ENCODE measurements at places on chromosomes 5 and 9. TPM values are rescaled to one million over a fixed set of nuclear protein-coding genes. Genes with fewer than 3 reads are reported as not detected.

DNA sequence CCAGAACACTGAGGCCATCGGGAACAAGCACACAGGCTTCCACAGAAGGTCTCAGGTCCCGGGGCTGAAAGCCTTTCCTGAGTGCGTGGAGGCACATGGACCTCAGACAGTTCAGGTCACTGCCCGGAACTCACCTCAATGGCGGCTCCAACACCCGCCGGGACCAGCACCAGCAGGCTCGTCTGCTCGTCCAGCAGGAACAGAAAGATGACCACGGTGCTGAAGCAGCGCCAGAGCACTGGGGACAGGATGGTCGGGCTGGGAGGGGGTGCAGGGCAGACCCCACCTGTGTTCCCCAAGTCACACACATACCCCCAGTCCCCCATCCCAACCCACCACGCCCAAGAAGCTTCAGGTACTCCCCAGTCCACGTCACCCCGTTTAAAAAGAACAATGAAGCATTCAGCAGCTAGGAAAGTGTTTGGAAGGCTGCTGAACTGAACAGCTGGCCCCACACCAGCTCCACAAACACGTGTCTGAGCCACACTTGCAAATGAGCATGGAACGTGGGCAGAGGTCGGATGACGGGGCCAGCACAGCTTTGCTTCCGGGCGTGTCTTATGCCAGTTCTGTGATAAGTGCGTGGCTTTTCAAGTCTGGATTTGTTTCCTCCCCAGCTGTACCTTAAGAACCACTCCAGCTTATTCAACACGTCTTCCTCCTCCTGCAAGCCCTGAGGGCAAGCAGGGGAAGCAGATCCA lies 14.6 kb downstream of the CLPTM1L start:
- no peak overlapping the region for H3K27ac ChIP-seq
- H3K27me3 ChIP-seq: no peaks in the 10 kb centered on the region
- peak; percentile 3 for DNase-seq

- H3K27me3 ChIP-seq: no peaks in the 10 kb centered on the region
- peaks cover 6% of the 10 kb centered on the region for H3K4me1 ChIP-seq
- DNase-seq: peak; percentile 66
- no peaks in the 10 kb centered on the region for H3K36me3 ChIP-seq
- no peak overlapping the region for H3K27ac ChIP-seq
Observed at GRCh38 chr5:149646564-149646963, 65.3 kb downstream of the ARHGEF37 start.

- no peak overlapping the region for H3K27ac ChIP-seq
- no peaks in the 10 kb centered on the region for H3K27me3 ChIP-seq
Observed at GRCh38 chr9:135792268-135793128, 90.5 kb downstream of the KCNT1 start.

DNA sequence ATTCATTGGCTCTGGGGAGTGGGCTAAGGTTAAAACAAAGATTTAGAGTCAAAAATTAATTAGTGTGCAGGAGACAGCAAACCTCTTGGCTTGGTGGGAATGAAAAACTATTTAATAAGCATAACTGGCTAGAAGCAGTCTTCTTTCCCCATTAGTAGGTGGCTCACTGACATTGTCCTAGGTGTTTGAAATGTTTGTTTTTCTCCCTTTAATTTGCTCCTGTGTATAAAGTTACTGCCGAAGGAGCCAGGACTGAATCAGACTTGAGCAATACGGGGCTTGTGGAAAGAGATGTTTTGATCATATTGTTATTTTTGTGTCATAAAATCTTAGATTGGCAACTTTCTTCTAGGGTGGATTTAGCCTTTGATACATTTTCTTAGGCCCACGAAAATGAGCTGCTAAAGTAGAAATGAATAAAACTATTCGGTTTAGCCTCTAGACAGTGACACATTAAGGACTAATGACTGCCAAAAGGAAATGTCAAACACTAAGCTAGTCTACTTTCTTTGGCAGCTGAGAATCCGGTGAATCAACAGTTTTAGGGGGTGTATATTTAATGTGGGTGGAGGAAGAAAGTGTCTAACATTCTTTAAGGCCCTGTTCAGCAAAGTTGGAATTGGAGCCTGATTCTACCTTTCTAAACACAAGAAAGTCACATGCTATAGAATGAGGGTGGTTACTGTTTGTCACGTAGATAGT lies 30.2 kb downstream of the LRRTM2 start:
- no peaks in the 10 kb centered on the region for H3K27me3 ChIP-seq
- DNase-seq: no peak
- no peak overlapping the region for H3K4me3 ChIP-seq
- no peak overlapping the region for H3K27ac ChIP-seq
- peaks cover 3% of the 10 kb centered on the region for H3K4me1 ChIP-seq

TMEFF1 gene
- 0.27 TPM for total RNA-seq

EPB41L4A gene
- total RNA-seq: 0.05 TPM

DNA sequence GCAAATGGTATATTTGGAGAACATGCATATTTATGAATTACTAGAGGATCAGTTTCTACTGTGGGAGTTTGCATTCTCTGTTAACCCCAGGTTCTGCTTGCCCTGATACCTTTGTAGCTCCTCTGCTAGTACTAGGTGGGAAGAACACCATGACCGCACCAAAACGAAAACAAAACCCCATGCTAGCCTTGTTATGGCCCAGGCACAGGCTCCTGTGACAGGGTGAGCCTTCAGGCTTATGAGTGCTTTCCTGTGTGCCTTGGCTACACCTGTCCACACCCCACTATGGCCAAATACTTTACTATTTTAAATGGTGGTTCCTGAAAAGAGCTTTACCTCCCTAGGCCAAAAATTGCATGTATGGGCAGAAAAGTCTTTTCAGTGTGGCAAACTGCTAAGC lies 94.8 kb downstream of the PPIC start:
- H3K27me3 ChIP-seq: no peaks in the 10 kb centered on the region
- peaks cover 4% of the 10 kb centered on the region for H3K36me3 ChIP-seq
- DNase-seq: no peak
- H3K27ac ChIP-seq: no peak overlapping the region

DNA sequence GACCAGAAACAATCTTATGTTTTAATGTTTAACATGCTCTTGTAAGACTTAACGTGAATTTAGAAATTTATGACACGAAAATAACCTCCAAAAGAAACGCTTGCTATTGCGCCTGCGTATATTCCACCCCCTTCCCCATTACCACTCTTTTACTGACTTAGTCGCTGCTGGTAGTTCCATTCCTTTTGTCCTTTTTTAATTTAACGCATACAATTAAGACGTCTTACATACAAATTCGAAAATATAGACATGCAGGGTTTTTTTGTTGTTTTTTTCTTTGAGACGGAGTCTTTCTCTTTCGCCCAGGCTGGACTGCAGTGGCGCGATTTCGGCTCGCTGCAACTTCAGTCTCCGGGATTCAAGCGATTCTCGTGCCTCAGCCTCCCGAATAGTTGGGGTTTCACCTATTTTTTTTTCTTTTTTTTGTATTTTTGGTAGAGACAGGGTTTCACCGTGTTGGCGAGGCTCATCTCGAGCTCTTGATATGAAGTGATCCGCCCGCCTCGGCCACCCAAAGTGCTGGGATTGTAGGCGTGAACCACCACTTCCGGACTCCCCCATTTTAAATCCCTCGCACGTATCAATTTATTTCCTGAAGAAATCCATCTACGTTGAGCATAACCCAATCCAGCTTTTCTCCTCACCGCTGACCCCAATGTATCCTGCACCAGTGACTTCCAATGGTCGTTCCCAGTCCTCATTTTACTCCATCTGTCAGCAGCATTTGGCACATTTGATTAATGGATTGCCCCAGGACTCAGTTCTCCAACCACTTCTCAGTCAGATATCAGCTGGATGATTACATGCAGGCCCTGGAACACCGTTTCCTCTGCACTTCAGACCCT lies 684 bp upstream of the MED7 start:
- peak overlapping the region; percentile 84 for H3K4me3 ChIP-seq
- peaks cover 48% of the 10 kb centered on the region for H3K4me1 ChIP-seq
- DNase-seq: peak; percentile 81
- H3K27me3 ChIP-seq: no peaks in the 10 kb centered on the region
- peaks cover 37% of the 10 kb centered on the region for H3K36me3 ChIP-seq

- no peak overlapping the region for H3K27ac ChIP-seq
- H3K27me3 ChIP-seq: no peaks in the 10 kb centered on the region
- no peak overlapping the region for H3K4me3 ChIP-seq
- H3K36me3 ChIP-seq: peaks cover 16% of the 10 kb centered on the region
- no peak for DNase-seq
Observed at GRCh38 chr9:112409758-112410157, 29.9 kb downstream of the HSDL2 start.

Data from activated CD4-positive, alpha-beta T cell treated with anti-CD3 and anti-CD28 coated beads for 36 hours (primary cell).